ENCODE measurements at places on chromosomes 2 and 18.
A peak's percentile ranks its signal among the peaks of the same experiment; 100 is the strongest.

GRCh38 chr2:145874466-145874865 is 1354.5 kb upstream of the ZEB2 start:
- DNase-seq, result no peak

GRCh38 chr2:99656994-99657393 is 167.2 kb upstream of the REV1 start:
- DNase-seq, result no peak

DNA sequence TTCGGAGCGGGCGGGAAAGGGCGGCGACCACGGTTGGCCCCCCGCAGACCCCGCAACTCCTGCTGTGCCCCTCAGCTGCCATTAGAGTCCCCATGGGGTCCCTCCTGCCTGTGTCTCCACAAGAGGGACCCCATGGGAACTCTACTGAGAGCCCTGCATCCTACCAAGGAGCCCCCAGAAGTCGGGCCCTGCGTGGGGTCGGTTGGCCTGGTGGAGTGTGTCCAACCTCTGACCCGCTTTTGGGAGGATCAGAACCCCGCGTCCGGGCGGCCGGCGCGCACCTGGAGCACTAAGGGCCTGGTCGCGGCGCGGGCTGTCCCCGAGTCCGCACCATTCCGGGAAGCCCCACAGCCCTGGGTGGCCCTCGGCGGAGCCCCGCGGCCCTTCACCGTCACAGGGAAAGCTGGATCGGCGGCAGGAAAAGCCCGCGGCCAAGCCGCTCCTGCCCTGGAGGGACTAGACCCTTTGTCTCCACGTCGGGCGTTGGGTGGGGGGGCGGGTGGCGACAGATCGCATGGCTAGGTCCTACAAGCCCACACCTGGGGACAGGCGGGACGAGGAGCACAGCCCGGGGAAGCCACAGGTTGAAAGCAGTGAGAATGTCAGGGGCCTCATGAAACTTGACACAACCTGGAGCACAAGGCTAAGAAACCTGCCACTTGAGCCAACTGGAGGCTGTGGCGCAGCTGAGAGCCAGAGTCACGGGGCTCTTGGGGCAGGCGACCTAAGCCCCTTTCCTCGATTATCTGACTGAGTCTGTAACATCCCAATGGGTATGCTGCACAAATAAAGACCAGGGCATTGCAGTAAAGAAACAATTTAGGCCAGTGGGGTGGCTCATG is 11.2 kb upstream of the CXXC1 start:
- DNase-seq, result peak; percentile 75

DNA sequence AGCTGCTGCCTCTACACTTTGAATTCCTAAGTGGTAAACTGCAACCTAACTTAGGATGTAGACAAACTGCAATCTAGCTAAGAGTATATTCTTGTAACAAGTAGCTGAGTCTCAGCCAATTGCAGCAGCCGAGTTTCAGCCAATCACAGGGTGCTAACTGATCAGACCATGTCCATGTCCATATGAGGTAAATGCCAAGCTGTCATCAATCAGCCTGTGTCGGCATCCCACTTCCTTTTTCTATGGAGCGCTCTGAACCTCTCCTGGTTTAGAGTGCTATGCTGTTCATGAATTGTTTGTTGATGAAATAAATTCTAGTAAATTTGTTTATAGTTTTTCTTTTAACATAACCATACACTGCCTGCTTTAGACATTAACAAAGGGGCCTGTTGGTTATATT is 408.8 kb downstream of the NBAS start:
- no peak for DNase-seq

DNA sequence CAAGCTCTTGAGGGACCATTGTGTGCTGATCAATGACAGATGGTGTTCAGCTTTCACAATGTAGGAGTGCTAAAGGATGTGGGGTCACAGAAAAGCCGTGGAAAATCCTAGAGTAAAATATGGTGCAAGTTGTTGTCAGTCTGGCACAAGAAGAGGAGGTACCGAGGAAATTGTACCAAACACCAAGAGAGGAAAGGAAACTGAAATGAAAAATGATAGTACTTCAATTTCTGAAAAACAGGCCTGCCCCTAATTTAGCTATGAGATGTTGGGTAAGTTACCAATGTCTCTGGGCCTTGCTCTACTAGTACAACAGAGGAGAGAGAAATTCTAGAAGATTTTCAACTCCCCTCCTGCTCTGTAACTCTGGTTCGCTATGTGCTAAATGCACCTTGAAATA is 78.8 kb upstream of the PELI1 start:
- no peak for DNase-seq

DNA sequence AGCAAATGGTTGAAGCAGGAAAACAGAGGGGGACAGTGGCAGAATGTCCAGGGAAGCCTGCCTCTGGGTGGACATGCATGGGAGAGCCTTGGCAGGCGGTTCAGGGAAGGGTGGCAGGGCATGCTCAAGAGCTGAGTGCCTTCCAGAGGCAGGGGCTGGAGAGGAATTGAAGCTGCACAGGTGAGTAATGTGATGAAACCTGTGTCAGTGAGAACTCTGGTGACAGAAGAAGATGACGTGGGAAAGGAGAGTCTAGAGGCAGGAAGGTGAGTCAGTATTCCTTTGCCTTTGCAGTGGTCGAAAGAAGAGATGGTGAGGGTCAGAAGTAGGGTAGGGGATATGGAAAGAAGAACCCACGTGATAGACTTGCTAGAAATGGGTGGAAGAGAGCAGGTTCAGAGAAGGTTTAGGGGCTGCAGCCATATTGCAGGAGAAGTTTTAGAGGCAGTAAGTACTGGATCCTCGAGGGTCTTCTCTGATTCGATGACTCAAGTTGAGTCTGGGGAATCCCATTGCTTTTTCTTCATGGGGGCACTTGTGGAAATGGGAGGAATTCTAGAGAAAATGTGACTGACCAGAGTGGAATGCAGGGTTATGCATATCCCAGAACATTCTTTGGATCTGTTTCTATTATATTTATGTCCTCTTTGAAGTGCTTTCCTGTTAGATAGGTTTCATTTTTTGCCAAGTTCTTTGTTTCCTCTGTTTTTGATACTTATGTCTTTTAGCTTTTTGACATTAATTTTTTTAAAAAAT is 37.4 kb downstream of the TMEM87B start:
- DNase-seq, result no peak

GRCh38 chr2:28052691-28053090 is 162.2 kb downstream of the BABAM2 start:
- no peak for DNase-seq
